Activated CD4-positive, alpha-beta T cell treated with anti-CD3 and anti-CD28 coated beads, Interleukin-2, Interleukin-4, amounts not matched to agents 100 ng/mL and 50 ng/mL, durations not matched to agents 16 hours and 8 hours (primary cell): ENCODE measurements at places on chromosomes 13 and 19.

DNA sequence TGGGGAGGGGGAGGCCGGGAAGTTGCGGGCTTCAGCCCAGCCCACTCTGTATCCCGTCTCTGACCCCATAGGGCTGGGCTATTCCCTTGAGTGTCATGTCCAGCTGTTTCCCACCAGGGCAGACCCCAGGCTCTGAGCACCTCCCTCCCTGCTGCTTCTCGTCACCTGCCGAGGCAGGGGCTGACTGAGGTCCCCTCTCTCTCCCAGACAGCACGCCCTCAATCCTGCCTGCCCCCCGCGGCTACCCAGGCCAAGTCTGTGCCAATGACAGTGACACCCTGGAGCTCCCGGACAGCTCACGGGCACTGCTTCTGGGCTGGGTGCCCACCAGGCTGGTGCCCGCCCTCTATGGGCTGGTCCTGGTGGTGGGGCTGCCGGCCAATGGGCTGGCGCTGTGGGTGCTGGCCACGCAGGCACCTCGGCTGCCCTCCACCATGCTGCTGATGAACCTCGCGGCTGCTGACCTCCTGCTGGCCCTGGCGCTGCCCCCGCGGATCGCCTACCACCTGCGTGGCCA, 625 bp downstream of the F2RL3 start:
- DNase-seq: no peak

- no peak for DNase-seq
These were observed 73.6 kb downstream of the COL4A1 start for GRCh38 chr13:110233181-110233950.

DNA sequence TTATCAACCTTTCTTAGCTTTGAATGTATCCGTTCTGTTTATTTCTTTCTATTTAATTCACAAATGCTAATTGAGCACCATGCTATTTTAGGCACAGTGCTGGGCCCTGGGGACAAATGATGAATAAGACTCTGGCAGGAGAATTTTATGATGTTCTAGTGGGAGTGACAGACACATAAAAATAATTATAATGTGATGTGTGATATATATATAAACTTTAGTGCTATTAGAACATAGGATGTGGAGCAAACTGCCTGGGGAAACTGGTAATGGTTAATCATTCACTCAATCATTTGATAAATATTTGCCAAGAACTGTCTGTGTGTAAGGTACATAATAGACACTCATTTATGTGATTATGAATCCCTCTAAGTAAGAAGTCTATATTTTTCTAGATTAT, 50.7 kb upstream of the FRY start:
- no peak for DNase-seq

- no peak for DNase-seq
These were observed 83.8 kb downstream of the LNX2 start for GRCh38 chr13:27536361-27537101.

DNA sequence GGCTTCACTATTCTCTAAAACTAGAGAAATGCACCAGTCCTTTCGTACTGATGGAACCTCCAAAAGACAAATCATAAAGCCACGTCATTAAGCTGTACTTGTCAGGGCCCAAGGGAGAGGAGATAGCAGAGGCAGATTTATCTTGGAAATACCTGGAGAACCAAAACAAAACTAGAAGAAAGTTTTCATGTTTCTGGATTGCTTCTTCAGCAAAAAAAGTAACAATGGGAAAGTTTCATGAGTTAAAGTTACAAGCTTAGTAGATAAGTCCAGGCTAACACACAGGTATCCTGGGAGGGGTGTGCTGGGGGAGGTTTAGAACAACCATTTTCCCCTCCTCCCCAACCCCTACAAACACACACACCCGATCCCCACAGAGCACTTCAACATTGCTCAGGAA, 21.6 kb downstream of the RANBP3 start:
- no peak for DNase-seq

DNA sequence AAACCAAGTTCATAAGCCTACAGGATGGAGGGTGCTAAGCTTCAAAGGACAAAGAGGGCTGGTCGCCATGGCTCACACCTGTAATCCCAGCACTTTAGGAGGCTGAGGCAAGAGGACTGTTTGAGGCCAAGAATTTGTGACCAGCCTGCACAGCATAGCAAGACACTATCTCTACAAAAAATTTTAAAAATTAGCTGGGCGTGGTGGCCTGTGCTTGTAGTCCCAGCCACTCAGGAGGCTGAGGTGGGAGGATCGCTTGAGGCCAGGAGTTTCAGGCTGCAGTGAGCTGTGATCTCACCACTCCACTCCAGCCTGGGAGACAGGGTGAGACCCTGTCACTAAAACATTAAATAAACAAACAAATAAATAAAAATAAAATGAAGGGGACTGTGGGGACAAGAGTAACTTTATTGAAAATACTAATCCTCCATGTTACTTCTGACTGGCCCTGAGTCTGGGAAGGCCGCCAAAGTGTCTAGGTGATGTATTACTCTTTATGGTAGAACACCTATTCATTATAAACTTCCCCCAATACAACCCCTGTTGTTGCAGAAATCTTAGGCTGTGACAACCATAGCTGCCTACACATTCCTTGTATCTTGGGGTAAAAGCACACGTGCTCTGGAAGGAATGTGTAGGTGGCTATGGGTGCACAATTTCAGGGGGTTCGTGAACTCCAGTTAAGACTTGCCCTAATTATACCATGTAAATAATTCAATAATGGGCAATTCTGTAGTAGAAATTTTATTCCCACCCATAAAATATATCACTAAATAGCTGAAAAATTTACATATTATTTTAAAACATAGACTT, 14.6 kb upstream of the URAD start:
- DNase-seq: no peak

DNA sequence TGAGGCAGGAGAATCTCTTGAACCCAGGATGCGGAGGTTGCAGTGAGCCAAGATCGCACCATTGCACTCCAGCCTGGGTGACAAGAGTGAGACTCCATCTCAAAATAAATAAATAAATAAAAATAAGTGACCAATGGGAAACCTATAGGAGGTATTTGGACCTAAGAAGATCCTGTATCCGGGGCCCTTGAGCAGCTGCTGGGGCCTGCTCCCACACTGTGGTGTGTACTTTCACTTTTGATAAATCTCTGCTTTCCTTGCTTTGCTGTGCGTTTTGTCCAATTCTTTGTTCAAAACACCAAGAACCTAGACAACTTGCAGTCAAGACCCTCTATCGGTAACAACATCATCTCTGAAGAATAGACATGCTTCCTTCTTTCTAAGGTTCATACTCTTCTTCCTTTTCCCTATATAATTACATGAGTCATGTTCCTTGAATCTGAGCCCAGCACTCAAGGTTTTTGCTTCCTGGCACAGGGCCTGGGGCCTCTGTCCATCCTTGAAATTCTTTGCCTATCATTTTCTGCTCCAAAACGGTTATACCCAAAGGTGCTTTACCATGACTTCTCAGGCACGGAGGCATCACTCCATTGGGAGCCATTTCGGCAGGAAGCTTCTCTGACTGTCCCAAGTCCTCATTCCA, 14.2 kb upstream of the PNMA8C start:
- no peak for DNase-seq

DNA sequence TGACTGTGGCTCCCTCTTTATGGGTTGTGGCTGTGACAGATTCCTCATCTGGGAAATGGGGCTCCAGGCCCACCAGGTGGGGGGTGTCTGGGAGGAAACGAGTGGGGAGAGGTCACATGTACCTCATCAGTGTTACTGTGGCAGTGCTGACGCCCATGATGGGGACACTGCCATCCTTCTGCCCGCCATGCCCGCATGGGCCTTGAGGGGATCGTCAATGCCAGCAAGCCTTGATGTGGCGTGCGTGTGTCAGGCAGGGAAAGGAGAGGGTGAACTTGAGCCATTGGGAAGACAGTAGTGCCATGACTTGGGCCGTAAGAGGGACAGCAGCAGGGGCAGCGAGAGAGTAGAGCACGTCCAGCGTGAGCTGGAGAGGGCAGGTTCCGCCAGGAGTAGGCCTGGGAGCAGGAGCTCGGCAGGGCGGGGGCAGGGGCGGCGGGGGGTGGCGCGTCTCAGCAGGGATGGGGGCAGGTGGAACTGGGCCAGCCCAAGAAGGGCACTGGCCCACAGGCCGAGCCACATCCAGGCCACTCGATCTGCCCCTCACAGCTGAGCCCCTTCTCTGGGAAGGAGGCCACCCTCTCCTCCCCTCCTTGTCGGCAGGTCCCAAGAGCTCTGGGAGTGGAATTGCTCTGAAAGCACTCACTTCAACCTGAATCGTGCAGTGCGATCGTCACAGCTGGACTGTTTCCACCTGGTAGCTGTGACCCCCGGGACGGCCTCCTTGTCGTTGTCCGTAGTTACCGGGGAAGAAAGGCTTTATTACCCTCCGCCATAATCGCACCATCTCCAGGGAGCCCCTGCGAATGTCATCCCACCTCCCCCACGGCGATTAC, 9.9 kb downstream of the KLHL26 start:
- DNase-seq: no peak

GRCh38 chr19:44260695-44261446, 1.2 kb downstream of the ZNF233 start:
- no peak for DNase-seq

DNA sequence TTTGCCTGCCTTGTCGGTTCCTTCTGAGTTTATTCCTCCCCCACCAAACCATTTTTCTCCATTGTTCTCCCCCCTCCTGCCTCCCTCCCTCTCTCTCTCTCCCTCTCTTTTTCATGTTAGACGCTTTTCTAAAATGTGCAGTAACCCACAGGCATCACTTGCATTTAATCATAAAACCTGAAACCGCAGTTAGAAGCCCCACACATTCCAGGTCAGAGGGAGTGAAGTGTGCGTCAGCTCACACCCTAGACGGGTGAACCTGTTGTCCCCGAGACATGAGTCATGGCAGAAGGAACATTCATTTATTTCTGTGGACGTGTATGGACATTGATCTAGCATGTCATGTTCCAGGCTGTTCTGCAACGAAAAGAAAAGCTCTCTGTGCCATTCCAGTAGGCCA, 19.9 kb downstream of the ONECUT3 start:
- DNase-seq: no peak

- no peak for DNase-seq
These were observed 140.0 kb downstream of the IRS2 start for GRCh38 chr13:109646423-109646822.
